ENCODE measurements at places on chromosomes 1 and 21.

DNA sequence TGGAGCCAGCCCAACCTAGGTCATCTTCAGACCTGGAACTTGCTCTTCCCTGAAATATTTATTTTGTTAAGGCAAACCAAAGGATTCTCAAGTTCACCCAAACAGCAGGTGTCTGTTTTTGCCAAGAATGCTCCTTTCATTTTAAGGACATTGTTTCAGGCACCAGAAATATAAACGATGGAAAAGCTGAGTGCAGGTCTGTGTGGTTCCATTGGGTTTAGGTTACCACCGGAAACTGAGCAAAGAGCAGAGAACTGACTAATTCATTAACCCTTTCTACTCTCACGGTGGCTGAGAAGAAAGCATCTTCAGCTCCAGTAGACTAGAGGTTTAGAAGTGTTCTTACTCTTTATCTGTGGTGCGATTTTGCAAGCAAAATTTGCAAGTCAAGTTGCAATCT is 38.0 kb upstream of the ZC3H11B start:
- DNase-seq = no peak

- DNase-seq = no peak
These were observed 3.1 kb downstream of the IBA57 start for GRCh38 chr1:228168563-228169270.

DNA sequence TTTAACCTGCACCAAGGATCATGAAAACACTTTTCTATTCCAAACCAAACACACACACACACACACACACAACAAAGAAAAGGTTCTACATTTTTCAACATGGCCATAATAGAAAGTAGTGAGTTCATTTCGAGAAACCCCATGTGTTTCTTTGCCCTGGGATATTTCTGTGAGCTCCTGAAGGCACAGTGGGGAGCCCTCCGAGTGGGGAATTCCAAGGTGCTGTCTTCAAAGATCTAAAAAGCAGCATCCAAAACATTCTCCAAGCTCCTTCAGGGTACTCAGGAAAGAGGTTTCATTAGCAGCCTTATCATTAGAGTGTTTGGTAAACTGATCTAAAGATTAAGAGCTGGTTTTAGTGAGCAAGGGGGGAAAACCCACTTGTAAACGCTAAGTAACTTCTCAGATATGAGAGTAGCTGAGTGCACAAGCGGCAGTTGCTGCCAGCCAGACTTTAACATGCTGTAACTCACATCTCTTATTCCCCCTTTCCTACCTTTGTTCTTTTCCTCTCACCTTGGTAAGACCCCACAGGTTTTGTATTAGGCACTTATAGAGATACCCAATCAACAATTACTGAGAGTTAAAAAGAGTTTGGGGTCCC is 38.3 kb downstream of the ZC3H11B start:
- no peak for DNase-seq

DNA sequence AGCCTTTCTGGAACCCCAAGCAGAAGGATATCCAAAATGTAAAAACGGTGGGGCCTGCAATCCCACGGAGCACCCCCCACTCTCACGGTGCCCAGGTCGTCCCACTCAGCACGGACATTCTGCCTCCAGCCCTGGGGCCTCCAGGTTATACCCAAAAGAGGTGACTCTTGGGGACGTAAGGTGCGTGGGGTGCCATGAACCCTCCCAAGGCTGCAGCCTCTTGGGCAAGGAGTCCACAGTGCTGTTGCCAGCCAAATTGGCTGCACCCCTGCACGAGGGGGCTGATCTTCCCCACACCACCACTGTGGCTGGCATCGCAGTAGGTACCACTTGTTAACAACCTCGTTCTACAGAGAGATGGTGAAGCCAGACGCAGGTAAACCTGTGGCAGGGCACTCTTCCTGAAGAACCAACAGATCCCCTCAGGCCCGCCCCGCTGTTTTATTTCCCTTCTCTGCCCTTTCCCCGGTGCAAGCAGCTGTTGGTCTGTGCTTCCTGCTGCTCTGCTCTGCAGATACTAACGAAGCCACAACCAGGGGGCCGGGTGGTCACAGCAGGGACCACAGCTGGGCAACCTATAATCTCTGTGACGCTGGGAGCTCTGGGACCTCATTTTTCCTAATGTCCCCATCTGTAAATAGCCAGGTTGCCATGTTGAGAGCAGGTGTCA is 8.7 kb downstream of the TFF3 start:
- no peak for DNase-seq

- DNase-seq = no peak
These were observed 79.3 kb upstream of the HMCN1 start for GRCh38 chr1:185654952-185655314.

GRCh38 chr1:196142111-196142640 is 466.1 kb downstream of the KCNT2 start:
- DNase-seq = no peak

DNA sequence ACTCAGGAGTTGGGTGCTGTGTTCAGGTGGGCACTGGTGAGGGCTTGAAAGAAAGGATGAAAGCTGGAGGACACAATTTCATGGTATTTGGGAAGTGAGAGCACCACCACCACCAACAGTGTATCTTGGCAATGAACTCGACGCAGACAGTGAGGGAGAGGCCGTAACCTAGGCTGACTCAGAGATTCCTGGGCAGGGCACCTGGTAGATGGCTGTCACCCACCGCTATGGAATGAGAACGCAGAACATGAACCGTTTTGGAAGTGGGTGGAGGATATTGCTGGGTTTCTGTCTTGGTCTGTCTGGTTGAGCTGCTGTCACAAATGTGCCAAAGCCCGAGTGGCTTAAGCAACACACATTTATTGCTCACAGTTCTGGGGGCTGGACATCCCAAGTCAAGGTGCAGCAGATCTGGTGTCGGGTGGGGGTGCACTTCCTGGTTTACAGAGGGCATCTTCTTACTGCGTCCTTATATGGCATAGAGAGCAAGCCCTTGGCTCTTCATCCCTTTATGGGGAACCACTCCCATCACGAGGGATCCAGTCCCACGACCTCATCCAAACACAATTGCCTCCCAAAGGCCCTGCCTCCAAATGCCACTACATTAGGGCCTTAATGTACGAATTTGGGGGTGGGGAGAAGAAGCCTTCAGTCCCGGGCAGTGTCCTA is 246.3 kb downstream of the SIPA1L2 start:
- DNase-seq = no peak

DNA sequence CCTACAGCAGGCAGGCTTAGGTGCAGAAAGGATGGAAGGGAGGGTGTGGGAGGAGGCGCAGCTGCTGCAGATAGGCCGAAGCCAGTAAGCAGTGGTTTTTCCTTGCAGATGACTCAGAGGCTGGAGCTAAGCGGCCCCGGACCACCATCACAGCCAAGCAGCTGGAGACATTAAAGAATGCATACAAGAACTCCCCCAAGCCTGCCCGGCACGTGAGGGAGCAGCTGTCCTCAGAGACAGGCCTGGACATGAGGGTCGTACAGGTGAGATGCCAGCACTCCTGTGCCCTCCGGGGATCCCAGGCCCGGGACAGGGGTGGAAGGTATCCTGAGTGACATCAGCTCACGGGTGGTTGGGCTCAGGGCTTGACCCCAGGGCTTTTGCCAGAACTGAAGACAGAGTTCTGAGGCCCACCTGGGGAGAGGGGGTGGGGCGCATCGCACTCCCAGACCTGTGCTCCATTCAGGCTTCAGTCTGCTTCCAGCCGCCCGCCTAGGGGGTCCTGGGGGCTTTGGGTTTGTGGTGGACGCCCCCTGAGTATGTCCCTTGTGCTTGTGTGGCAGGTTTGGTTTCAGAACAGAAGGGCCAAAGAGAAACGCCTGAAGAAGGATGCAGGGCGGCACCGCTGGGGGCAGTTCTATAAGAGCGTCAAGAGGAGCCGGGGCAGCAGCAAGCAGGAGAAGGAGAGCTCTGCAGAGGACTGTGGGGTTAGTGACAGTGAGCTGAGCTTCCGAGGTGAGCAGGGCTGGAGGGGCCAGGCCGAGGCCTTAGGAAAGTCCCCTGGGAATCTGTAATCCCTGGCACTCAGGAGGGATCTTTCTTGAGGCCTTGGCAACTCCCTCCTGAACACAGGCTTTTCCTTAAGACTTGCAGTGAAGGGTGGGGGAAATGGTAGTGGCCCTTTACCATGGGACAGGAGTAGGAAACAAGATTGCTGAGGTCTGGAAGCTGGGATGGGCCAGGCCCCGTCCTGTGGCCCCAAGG is 41.5 kb downstream of the LHX4 start:
- no peak for DNase-seq

GRCh38 chr1:181398544-181398943 is 84.8 kb upstream of the CACNA1E start:
- DNase-seq = no peak

DNA sequence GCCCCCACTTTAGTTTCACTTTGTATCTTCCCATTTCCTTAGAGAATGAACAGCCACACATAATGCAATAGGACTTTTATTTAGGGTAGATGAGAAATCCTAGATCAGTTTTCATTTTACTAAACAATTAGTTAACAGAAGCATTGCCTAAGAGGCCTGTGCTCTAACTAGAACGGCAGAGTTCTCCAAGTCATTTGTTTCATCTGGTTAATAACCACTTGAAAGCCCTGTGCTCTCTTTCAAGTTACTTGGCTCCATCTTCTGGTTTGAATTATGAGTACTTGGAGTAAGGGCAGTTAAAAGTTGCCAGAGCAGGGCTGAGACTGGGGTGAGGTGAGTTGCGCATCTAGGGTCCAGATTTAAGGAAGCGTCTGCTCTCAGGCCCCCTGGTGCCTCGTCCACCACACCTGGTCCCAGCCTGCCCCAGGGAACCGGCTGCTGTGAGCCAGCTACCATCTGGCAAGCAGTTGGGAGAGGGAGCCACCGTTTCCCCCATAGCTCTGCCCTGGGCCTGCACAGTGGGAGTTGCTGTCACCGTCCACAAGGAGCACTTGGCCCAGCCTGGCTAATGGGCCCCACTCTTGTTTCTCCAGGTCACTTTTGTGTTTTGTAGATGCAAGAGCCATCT is 18.1 kb upstream of the SLC44A3 start:
- DNase-seq = no peak

- DNase-seq = no peak
These were observed 46.5 kb upstream of the NUF2 start for GRCh38 chr1:163275222-163275621.

DNA sequence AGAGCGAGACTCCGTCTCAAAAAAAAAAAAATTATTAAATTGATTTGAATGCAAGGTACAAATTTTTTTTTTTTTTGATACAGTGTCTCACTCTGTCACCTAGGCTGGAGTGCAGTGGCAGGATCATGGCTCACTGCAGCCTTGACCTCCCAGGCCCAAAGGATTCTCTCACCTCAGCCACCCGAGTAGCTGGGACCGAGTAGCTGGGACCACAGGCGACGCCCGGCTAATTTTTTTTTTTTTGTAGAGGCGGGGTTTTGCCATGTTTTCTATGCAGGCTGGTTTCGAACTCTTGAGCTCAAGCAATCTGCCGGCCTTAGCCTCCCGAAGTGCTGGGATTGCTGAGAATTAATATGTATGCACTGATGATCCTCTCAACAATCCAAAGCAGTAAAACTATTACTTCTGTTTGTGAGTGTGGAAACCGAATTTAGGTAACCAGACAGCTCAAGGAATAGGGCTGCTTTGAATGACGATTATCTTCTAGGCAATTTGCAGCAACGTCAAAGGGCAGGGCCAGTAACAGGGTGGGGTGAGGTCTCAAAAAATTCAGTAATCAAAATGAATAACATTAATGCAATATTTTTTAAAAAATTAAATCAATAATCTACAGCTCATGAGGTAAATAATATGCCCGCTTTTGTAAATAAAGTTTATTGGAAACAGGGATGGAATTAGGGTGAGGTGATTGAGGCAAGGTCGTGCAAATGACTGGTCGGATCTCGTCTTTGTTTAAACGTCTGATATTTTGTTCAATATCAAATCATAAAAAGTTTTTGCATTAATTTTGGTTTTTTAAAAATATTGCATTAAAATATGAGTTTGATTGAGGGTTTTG is 1.2 kb downstream of the CLSPN start:
- DNase-seq = no peak

GRCh38 chr1:204457666-204458065 is 36.9 kb downstream of the PIK3C2B start:
- DNase-seq = no peak

- DNase-seq = no peak
These were observed 163.3 kb downstream of the DHRS3 start for GRCh38 chr1:12454406-12455391.

- DNase-seq = no peak
These were observed 581.6 kb downstream of the NPHP4 start for GRCh38 chr1:5410652-5411051.

DNA sequence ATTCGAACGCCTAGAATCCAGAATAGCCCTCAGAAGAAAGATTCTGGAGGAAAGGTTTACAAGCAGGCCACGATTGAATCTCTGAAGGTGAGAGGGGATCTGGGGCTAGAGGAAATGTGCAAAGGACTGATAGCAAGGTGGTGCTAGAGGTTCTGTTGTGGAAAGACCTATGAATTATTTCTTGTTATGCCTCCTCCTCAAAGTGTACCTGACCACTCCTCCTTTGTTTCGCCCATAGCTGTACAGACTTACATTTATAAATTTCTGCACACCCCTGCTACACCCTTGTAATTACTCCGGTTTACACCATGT is 986 bp downstream of the TCEANC2 start:
- no peak for DNase-seq

- no peak for DNase-seq
These were observed 48.8 kb downstream of the SUCO start for GRCh38 chr1:172581779-172582178.

DNA sequence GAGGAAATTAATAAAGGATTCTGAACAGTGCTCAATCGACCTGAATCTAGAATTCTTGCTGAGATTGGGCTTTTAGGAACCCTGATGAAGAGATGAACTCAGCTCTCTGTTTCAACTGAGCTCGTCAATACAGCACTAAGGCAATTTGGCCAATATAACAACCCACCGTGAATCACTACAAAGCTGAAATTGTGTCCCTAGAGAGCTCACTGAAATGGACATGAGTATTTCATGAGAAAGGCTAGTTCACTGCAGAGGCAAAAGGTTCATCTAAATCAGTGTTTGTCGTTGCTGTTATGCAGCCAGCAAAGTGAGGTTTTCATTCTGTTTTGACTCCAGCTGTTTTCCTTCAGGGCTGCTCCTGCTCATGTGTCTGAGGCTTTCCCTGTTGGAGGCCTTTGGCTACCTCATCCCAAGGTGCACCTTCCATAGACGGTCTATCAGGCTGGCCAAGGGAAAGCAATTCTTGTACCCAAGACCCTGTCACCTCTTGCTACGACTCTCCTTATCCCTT is 83.5 kb downstream of the URB2 start:
- DNase-seq = no peak

- no peak for DNase-seq
These were observed 132.0 kb downstream of the FOXD2 start for GRCh38 chr1:47569681-47570470.

GRCh38 chr1:228004331-228004855 is 2.4 kb upstream of the WNT3A start:
- DNase-seq = no peak

- DNase-seq = no peak
These were observed 130.5 kb downstream of the TMEM53 start for GRCh38 chr1:44543786-44544185.

GRCh38 chr1:240813720-240814119 is 201.8 kb upstream of the GREM2 start:
- no peak for DNase-seq

- no peak for DNase-seq
These were observed 2.6 kb upstream of the GLUL start for GRCh38 chr1:182394055-182394775.

Data from nucleus accumbens (tissue), 56 donors.